NCI-H1436 treated with DMSO at 0.1 percent for 48 hours (cell line): ENCODE measurements at places on chromosomes 5 and 9.

DNA sequence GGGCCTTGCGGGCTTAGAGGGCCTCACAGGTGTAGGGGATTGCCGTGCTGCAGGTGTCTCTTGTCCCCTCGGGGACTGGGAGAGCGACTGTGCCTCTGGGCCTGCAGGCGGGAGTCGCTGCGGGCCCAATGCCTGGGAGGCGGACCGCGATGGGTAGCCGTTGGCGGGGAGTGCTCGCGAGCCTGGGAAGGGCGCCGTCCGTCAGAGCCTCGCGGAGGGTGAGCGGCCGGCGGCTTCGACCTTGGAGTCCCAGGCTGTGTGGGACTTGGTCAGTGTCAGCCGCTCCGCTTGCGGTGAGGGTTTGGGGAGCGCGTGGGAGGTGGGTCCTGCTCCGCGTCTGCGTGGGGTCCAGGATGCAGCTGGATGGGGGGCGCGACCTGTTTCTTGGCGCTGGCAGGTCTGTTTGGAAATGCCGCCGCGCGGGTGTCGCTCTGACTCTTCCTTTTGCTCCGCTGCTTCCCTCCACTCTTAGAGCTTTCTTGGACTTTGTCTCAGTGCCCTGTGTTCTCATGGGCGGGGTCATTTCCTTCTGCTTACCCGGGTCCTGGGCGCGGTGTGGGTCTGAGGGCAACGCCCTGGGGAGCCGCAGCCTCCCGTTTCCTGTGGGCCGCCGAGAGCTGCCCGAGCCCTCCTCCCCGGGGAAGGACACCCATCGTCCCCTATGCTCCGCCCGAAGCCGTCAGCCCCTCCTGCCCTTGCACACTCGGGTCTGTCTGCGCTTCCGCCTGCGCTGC is 88.9 kb upstream of the CACNA1B start:
- no peak for DNase-seq

- DNase-seq = no peak
Measured at GRCh38 chr9:93479726-93480125, 26.3 kb upstream of the FAM120AOS start.

GRCh38 chr9:24449976-24450375 is 95.7 kb downstream of the IZUMO3 start:
- no peak for DNase-seq

- DNase-seq = no peak
Measured at GRCh38 chr9:2601785-2602378, 19.7 kb upstream of the VLDLR start.

DNA sequence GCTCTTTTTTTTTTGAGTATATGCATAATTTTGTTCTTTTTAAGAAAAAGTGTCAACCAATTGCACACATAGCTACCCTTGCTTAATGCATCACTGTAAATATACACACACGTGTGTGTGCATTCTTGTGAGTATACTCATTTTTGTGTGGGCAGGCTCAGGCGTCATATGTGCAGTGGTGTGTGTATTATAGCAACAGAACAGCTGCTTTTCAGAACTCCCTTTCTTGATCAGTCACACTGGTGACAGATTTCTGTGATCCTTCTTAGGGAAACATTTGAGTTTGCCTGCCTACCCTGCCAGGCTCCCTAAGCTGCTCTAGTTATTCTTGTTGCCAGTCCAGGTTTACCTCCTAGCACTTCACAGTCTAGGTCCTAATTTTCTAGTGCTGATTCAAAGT is 287.0 kb upstream of the SEMA6A start:
- no peak for DNase-seq

GRCh38 chr9:135062254-135062653 is 25.2 kb upstream of the OLFM1 start:
- DNase-seq = no peak

DNA sequence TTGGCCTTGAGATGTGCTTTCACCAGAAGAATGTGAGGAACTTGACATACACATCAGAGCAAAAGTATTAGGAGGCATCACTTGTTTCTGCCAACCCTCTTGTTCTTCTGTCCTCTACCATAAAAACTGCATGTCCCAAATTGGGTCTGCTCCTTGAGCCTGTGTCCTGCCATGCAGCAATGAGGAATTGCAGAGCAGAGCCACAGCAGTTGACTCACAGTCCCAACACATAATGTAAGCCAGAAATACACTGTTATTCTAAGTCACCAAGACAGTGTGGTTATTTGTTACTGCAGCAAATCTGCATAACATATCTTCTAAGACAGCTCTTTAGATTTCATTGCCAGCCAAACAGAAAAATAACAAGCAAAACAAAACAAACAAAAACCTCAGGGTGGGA is 598.2 kb downstream of the PRELID2 start:
- DNase-seq = no peak

DNA sequence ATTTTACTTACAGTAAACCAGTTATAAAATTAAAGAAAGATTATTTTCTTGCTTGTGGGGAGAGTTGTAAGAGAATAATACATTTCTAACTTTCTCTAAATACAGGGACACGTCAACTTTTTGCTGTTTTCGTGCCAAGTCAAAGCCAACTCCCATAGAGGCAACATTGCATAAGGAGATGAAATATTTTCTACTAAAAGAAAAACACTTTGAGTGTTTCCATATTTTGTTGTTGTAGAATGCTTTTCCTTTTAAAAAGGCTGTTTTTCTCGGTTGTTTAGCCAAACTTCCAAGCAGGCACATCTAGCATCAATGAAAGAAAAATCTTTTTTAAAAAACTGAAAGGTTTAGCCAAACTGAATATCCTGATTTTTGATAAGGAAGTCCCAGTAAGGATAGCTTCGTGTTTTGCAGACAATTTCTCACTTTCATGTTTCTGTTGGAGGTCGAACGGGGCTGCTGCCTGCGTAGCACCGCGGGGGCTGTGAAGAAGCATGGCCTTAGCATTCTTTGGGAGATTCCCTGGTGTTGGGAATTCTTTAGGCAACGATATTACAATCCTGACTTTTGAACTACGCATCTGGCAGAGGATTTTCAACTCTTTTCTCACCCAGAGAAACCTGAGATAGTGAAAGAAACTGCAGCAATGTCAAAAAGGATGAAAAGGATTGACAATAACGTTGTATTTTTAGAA is 108.1 kb upstream of the FBXL7 start:
- no peak for DNase-seq

GRCh38 chr9:92760070-92760469 is 4.6 kb downstream of the BICD2 start:
- no peak for DNase-seq

GRCh38 chr9:121201045-121201737 is 478 bp downstream of the RAB14 start:
- DNase-seq = no peak

DNA sequence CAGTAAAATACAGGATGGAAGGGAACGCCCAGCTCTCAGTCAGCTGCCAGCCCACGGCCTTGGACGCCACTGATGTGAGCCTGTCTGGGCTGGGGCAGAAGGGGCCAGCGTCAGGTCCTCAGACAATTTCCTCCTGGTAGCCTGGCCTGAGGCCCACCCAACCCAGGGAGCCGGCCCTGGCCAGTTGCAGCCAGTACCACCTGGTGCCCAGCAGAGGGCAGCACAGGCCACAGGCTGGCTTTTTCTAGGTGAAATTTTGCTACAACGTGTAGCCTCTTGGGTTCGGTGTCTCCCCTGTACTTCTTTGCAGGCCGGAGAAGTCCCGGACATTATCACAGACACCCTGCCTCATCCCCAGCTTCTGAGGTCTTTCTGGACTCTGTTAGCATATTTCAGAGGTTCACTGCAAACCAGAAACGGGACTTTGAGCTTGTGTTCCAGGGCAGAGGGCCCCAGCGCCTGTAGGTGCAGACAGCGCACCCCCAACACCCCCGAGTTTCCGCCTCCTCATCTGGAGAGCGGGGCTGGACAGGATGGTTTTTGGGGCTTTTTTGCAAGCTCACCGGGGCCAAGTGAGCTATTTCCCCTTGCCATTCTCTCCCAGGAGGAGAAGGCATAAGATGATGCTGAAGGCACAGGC is 45.9 kb upstream of the KCNMB1 start:
- no peak for DNase-seq

- DNase-seq = no peak
Measured at GRCh38 chr5:37932450-37932849, 92.6 kb upstream of the GDNF start.

GRCh38 chr5:154298065-154298464 is 107.5 kb downstream of the GALNT10 start:
- DNase-seq = no peak

- no peak for DNase-seq
Measured at GRCh38 chr5:91129748-91130147, 253.4 kb downstream of the ARRDC3 start.

DNA sequence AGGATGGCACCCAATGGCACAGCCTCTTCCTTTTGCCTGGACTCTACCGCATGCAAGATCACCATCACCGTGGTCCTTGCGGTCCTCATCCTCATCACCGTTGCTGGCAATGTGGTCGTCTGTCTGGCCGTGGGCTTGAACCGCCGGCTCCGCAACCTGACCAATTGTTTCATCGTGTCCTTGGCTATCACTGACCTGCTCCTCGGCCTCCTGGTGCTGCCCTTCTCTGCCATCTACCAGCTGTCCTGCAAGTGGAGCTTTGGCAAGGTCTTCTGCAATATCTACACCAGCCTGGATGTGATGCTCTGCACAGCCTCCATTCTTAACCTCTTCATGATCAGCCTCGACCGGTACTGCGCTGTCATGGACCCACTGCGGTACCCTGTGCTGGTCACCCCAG is 25.4 kb downstream of the HRH2 start:
- DNase-seq = no peak

DNA sequence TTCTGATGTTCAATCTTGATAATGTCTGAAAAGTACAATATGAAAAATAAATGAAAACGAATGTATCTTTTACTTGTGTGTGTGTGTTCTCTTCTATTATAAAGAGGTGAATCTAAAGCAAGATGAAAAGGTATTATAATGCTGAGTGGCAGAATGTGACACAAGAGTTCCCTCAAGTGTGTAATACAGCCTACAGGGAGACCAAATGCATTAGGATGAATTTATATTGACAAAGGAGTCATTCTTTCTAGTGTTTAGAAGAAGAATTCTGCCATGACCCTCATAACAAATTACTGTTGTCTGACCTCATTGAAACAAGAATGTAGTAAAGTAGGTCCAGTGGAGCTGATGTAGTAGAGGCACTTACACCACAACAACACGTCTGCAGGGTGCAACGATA is 1119.0 kb upstream of the CDH10 start:
- no peak for DNase-seq

- no peak for DNase-seq
Measured at GRCh38 chr9:134187110-134187531, 22.8 kb upstream of the RNU6ATAC start.

- no peak for DNase-seq
Measured at GRCh38 chr5:144011388-144011787, 159.1 kb downstream of the YIPF5 start.

GRCh38 chr9:94080249-94080648 is 4.0 kb upstream of the PTPDC1 start:
- DNase-seq = no peak

DNA sequence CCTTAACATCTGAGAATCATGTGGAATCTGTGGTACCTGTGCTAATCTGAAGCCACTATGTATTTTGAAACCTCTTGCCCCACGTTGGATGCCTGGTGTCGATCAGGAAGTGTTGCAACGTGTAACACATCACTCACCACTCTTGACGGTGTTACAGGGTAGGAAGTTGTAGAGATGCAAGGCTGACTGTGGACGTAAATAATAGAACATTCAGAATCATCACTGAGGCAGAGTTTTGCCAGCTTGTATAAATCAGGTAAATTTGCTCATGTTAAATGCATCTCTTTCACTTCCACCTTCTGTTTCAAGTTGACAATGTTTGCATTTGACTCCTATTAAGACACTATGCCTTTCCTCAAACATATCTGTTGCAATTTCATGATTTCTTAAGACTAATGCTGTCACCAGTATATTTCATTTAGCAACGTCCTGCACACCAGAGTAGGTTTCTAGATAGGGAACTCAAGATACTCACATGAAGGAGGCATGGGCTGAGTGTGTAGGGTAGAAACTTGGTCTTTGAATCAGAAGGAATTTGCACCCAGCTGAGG is 38.1 kb downstream of the BASP1 start:
- DNase-seq = no peak

- no peak for DNase-seq
Measured at GRCh38 chr5:72584466-72584865, 77.3 kb upstream of the ZNF366 start.

DNA sequence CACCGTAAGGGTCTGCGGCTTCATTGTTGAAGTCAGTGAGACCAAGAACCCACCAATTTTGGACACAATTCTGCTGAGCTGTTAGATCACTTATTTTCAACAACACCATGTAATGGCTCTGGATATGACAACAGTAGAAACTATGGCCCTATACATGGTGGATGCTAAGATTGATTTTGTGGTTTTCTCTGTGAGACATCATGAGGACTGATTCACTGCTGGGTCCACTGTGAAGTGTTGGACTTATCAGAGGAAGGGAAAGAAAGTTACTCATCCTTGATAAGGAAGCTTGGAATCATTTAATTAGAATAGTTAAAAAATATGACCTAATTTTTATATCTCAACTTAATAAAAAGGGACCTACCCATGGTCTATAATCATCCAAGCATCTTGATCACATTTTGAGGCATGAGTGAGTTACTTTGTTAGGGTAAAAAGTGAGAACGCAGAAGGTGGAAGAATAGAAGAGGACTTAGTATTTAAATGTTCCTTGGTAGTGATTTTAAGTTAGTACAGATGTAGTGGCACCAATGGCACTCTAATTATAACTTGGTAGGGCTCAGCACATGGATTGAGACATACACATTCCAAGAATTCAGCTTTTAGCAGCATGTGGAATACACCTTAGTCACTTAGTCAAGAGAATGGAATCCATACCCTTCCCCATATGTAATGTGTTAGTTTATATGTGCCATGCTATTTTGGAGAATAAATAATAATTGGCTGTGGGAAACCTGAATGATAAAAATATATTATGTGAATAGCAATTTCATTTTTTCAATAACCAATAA is 123.5 kb upstream of the CD180 start:
- no peak for DNase-seq

DNA sequence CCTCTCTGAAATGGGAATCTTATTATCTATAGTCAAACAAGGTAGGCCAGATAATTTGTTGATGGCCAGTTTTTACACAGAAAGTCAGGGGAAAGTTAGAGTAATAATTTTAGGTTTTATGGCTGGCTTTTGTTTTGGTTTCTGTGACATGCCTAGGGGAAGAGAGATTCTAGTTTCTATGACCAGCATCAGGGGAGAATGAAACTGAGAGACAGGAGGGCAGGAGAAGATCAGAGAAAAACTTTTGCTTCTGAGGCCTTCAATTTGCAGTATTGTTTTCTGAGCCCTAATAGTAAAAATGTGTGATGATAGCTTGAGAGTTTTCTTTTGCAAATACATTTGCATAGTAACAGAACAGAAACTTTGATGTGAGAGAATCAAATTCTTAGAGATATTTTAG is 564.3 kb downstream of the ZNF608 start:
- DNase-seq = no peak

GRCh38 chr9:68457803-68458202 is 82.9 kb downstream of the TMEM252 start:
- no peak for DNase-seq

GRCh38 chr5:55850839-55851674 is at the start of gene IL31RA:
Gene IL31RA, plus strand, starts transcription at chr5:55851357. Its CDS starts 214 bp downstream, at chr5:55851571.
- DNase-seq = no peak

GRCh38 chr5:68545636-68546295 is 330.2 kb downstream of the PIK3R1 start:
- no peak for DNase-seq

GRCh38 chr9:21413624-21414023 is 4.7 kb downstream of the IFNA8 start:
- DNase-seq = no peak

- DNase-seq = no peak
Measured at GRCh38 chr5:36690041-36690961, 83.9 kb downstream of the SLC1A3 start.
